ENCODE measurements at places on chromosomes 13 and 19.

- DNase-seq, result no peak
These were observed 98.4 kb downstream of the ENOX1 start for GRCh38 chr13:43688227-43688907.

DNA sequence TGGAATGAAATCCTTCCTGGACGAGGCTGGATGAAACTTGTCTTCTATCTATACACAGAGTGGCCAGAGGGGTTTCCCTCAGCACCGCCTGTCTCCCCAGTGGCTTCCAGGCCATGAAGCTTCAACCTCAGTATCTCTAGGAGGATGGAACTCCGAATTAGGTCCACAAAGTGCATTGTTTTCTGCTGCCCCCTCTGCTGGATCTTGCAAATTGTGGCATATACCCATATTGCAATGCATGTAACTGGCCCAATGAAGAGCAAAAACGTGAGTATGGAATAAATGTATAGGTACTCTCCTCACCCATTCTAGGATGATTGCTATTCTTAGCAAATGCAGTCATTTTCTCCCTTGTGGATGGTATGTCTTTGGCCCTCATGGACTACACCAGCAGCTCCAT is 14.7 kb upstream of the LILRB4 start:
- DNase-seq, result no peak

- no peak for DNase-seq
These were observed 865 bp upstream of the CRLF1 start for GRCh38 chr19:18607226-18608101.

DNA sequence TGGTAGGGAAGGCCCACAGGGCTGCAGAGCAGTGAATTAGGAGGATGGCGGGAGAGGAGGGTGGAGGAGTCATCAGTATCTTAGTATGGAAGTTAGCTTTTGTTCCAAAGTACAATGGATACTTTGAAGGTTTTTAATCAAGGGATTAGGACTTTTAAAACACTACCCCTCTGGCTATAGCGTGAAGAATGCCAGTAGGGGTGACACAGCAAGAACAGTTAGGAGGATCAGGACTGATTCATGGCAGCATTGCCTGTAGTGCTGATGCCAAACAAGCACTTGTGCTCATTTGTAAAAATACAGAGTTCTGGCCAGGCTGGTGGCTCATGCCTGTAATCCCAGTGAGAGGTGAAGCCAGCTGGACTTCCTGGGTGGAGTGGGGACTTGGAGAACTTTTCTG is 46.2 kb downstream of the SKA3 start:
- no peak for DNase-seq

Measured in T-helper 9 cell (primary cell).